ENCODE measurements at places on chromosomes 5 and 9.

GRCh38 chr5:134949316-134949715, 18.4 kb upstream of the CATSPER3 start:
- no peak for DNase-seq

DNA sequence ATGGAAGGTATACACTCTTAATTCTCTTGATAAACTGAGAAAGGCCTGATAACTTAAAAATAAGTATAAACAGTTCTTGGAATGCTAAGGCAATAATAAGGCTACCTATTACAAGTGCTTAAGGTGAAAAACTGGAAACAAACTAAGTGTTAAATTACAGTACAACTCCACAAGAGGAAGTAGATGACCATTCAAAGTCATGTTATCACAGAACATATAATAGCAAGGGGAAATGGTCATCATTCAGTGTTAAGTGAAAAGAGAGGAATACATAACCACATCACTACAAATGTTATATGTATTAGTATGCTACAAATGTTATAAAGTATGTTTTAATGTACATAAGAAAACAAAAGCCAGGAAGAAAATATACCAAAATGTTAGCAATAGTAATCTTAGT, 135.9 kb downstream of the CCDC192 start:
- no peak for DNase-seq

DNA sequence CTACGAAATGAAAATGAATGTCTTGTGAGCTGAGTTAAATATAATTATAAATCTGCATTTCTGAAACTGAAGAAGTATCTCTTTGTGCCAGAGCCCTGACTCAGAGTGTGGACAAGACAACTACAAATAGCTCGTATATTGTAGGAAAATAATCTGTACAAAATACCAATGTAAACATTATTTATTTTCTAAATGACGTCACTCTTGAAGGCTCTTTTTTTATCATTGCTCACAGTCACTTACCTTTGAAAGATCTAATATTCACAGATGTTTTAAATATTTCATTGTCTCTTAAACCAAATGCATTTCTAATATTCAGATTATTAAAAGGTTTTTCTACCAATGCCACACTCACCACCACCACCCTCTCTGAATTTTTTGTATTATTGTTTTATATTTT, 226.1 kb downstream of the SLCO4C1 start:
- DNase-seq: no peak

- no peak for DNase-seq
Observed at GRCh38 chr9:78694974-78695373, 398.0 kb downstream of the PSAT1 start.

DNA sequence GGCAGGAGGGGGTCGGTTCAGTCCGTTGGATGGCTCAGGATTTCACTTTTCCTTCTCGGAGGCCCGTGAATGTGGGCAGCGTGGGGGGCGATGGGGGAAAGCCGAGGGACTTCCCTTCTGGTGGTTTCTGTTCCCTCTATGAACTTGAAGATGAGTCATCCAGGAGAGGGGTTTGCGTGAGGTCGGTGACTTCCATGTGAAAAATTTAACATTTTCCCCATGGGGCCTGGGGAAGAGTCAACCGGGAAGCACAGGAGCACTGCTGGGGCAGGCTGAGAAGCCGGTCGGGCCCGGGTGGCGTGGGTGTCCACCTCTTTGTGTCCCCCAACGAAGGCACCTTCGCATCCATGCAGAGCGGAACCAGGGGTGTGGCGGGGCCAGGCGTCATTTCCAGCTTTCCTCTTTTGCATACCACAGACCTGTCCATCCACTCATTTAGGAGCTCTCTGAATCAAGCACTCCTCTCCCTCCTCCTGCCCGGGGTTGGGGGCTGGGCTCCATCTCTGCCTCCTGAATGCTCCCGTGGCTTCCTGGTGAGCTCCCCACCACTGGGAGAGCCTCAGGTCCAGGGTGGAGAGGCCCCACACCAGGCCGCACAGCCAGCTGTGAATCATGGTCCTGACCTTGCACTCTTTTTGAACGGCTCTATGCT, 68.4 kb downstream of the ANKRD33B start:
- no peak for DNase-seq
